Daoy (cell line): ENCODE measurements at places on chromosomes 1 and 21.
A peak's percentile ranks its signal among the peaks of the same experiment; 100 is the strongest.

GRCh38 chr1:21899987-21900386 lies 37.1 kb downstream of the HSPG2 start:
- peak; percentile 17 for DNase-seq

DNA sequence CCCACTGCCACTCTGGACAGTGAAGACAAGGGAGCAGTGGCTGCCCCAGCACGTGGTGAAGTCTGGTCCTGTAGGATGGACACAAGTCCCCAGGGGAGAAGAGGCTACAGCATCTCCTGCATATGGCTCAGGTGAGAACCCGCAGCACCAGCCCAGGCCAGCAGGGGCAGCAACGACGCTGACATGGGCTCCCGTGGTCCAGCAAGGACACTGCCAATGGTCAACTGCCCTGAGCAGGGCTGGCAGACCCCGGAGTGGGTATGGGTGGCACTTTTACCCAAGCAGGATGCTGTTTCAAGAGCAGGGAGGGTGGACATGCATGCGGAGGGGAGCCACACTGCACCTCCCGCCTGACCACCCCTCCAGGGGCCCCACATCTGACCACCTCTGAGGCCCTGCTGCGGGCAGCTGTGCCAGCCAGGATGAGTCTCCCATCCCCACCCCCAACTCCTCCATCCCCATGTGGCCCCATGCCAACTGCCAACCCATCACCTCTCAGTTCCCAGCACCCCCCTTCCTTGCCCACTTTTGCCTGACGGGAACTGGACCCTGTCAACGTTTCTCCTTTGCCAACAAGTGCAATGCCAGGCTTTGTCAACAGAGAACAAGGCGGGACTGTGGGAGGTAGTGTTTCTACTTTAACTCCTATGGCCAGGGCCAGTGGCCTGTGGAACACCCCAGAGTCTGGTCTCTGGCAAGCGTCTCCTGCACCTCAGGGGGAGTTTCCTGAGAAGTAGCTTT lies 8.6 kb downstream of the MORN1 start:
- DNase-seq: peak; percentile 49

- DNase-seq: peak; percentile 29
Observed at GRCh38 chr1:173333581-173333980, 126.5 kb upstream of the TNFSF4 start.

- no peak for DNase-seq
Observed at GRCh38 chr1:47847763-47848162, 149.4 kb downstream of the TRABD2B start.

- no peak for DNase-seq
Observed at GRCh38 chr1:28899267-28899666, 15.1 kb upstream of the EPB41 start.

GRCh38 chr1:113247355-113247754 lies 143.0 kb upstream of the MAGI3 start:
- DNase-seq: no peak

DNA sequence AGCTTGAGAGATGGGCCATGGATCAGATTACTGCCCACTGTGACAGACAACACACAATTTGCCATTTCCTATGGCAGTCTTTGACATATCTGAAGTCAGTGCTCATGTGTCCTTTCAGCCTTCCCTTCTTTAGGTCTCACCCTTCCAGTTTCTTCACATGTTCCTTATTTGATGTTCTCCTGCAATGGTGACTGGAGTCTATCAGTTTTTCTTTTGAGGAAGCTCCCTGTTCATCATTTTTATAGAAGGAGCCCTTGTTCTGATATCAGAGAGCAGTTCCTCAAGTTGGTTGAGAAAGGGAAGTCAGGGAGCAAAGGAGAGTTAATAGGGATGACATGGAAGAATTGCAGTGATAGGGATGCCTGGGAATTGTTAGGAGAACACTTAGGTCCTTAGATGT lies 42.2 kb downstream of the DISC1 start:
- no peak for DNase-seq

- DNase-seq: no peak
Observed at GRCh38 chr1:38559446-38560165, 300.0 kb downstream of the RRAGC start.
